Stimulated activated CD4-positive, alpha-beta T cell treated with anti-CD3 and anti-CD28 coated beads, Interleukin-1b, Interleukin-23, amount 100 ng/mL, for 24 hours (primary cell): ENCODE measurements at places on chromosomes 1 and 21.

- DNase-seq: no peak
These were observed 42.5 kb downstream of the WDR4 start for GRCh38 chr21:42836767-42837301.

DNA sequence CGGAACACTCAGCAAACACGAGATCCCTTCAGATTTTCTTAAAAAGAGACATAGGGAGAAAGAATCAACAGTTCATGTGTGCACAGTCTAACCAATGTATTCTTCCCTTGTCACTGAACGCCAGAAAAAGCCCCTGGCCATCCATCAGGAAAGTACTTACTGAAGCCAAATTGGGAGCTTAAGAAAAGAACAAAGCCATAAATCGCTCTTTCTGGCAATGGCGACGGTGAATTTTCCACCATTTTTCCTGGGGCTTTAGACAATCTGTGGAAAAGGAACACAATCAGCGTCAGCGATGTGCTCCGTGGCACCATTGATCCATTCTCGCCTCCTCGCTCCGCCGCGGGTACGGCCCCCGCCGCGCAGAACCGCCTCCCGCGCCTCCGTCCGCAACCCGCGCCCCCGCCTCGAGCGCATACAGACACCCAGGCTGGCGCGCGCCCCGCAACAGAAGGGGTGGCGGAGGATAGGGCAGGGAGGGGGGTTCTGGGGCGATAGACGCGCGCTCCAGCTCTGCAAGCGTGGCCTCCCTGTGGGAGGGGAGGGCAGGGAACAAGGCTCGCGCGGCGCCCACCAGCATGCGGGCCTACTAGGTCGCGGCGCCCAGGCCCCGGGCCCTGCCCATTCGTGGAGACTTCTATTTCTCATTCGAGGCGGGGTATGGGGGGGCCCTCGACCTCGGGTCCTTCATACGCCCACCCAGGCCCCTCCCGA, 440 bp downstream of the PIGP start:
- no peak for DNase-seq

- DNase-seq: no peak
These were observed 48.0 kb upstream of the WLS start for GRCh38 chr1:68280286-68280685.

- no peak for DNase-seq
These were observed 31.1 kb downstream of the PBX1 start for GRCh38 chr1:164589961-164590507.

- DNase-seq: no peak
These were observed 32.1 kb downstream of the MX1 start for GRCh38 chr21:41458121-41458520.
